T-helper 1 cell (primary cell): ENCODE measurements at places on chromosomes 16 and 17.
A peak's percentile ranks its signal among the peaks of the same experiment; 100 is the strongest.

GRCh38 chr17:66730461-66730923, 104.4 kb upstream of the CACNG5 start:
- DNase-seq = no peak

GRCh38 chr17:79668344-79669250, 57.7 kb upstream of the RBFOX3 start:
- DNase-seq = no peak

DNA sequence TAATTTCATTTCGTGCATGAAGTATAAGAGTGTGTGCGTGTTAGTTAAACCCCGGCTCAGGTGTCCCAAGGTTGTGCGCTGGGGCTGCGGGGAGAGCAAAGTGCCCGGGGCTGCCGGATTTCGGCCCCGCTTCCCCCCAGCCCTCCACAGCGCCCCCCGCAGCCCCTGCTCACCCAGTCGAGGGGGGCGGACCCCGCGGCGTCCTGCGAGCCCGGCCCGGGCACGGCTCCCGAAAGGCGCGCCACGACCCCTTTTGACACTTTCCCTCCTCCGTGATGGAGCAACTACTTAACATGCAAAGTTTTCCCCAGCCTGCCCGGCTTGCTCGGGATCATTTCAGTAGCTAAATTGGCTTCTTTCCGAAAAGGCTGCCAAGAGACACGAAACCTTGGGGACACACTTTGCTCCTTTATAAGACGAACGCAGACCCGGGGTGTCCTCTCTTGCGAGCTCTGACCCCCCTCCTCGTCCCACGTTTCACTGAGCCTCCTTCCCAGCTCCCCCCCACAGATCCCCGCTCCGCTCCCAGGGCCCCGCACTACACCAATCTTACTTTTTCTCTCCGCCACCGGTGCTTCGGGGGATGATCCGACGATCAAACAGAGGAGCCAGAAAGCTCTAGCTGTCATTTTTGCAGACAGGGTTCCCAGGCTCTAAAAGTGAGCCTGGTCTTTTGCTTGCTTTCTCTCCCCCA, 552 bp downstream of the C17orf58 start:
- peak; percentile 14 for DNase-seq

GRCh38 chr16:66409156-66409555, 17.9 kb upstream of the BEAN1 start:
- no peak for DNase-seq
